ENCODE measurements at places on chromosomes 7 and 10.

- DNase-seq, result no peak
Observed at GRCh38 chr10:93300288-93300917, 181.7 kb downstream of the MYOF start.

DNA sequence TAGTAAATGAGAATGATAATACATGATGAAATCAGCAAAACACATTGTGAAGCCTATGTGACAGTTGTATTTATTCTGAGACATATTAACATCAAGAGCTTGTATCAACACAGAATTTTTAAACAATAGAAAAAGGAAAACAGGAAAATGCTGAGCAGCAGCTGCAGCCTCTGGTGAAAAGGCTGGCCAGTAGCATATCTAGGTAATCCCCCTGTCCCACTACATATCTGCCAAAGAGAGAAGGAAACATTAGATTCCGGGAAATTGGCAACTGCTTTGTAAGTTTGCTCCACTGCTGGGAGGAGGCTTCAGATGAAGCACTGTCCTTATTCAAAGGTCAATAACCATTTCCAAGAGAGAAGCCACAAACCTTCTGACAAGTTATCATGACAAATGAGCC lies 89.4 kb downstream of the RALA start:
- no peak for DNase-seq

GRCh38 chr7:52352013-52352981 lies 683.1 kb upstream of the POM121L12 start:
- DNase-seq, result no peak

DNA sequence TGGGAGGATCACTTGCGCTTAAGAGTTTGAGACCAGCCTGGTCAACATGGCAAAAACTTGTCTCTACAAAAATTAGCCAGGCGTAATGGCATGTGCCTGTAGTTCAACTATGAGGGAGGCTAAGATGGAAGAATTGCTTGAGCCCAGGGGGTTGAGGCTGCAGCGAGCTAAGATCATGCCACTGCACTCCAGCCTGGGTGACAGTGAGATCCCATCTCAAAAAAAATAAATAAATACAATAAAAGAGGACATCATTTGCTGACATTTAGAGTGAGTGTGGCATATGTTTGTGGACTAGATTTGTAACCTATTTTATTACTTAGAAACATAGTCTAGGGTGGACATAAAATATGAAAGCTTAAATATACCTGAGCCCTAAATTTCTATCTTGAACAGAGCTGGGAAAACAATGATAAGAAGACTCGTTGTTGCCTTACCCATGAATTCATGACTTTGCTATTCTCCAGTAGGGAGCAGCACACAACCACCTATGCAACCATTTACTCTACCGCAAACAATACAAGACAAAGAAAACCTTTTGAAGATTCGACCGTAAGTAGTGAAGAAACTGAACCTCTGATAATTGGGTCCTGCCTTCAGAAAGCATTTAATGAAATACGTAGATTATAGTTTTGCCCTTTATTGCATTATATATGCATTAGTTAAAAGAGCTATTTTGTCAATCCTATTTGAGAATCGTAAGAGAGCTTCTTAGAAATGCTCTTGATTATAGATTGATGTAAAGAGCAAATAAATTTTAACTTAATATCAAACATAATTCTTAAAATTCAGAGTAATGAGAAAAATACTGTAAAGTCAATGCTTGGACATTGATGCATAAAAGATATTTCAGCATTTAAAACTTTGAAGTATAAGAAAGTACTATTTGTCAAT lies 83.5 kb downstream of the GNAT3 start:
- DNase-seq, result no peak
